ENCODE measurements at places on chromosomes 3 and 15. TPM values are rescaled to one million over a fixed set of nuclear protein-coding genes. Genes with fewer than 3 reads are reported as not detected.

Gene PIK3CB
- total RNA-seq = 9.1 TPM

Gene GOLGA8M
- total RNA-seq = not detected

Gene ATP13A4
- not detected for total RNA-seq

Gene CCDC191
- total RNA-seq = 1.6 TPM

Gene GOLGA8H
- total RNA-seq = not detected

Gene WDR93
- 0.48 TPM for total RNA-seq
